ENCODE measurements at places on chromosomes 3 and 15. TPM values are rescaled to one million over a fixed set of nuclear protein-coding genes. Genes with fewer than 3 reads are reported as not detected.

GRCh38 chr3:11556851-11557644 is 86.7 kb downstream of the VGLL4 start:
- H3K27me3 ChIP-seq, result no peaks in the 10 kb centered on the region
- H3K4me1 ChIP-seq, result peaks cover 63% of the 10 kb centered on the region
- H3K4me3 ChIP-seq, result no peak overlapping the region
- peak; percentile 76 for DNase-seq

- no peak for DNase-seq
- no peaks in the 10 kb centered on the region for H3K4me1 ChIP-seq
Measured at GRCh38 chr15:33994005-33994615, 25.8 kb downstream of the CHRM5 start.

DNA sequence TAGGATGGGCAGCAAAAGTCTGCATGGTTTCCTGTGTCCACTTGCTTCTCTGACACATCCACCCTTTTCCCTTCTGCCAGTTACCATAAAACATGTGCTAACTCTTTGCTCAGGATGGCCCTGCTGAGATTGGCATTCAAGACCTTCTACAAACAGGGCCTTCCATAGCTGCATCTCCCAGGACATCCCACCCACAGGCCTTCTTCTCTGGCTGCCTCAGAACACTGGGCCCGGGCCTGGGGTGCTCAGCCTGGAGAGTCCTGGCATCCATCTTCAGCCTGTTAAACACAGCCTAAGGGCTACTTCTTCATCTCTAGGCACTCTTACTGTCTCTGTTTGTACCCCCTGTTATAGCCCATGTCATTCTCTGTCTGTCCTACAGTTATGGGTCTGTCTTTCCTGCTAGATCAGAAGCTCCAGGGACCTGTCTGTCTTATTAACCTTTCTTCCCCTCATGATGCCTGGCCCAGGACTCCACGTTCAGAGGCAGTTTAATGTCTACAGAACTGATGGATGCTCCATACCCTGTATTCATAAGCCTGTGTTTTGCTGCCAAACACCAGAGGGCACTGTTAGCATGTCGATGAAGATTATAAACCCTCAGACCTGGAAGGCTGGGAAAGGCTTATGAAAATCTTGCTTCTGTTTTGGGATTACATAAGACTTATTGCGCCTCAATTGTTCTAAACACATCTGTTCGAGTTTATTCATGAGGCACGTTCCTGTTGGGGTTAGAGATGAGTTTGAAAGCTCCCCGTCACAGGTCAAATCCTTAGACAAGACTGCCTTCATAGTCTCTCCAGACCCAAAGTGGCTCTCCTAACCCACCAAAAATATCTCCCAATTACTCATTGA is 16.5 kb downstream of the SEMA3G start:
- peak; percentile 86 for DNase-seq
- no peaks in the 10 kb centered on the region for H3K27me3 ChIP-seq
- H3K4me1 ChIP-seq, result peaks cover 16% of the 10 kb centered on the region
- no peak overlapping the region for H3K4me3 ChIP-seq
- H3K36me3 ChIP-seq, result no peaks in the 10 kb centered on the region
- no peak overlapping the region for H3K27ac ChIP-seq

GRCh38 chr15:33384307-33384706 is 73.5 kb downstream of the RYR3 start:
- H3K27ac ChIP-seq, result no peak overlapping the region
- H3K4me3 ChIP-seq, result no peak overlapping the region
- DNase-seq, result no peak
- H3K4me1 ChIP-seq, result no peaks in the 10 kb centered on the region

- DNase-seq, result peak; percentile 53
- no peaks in the 10 kb centered on the region for H3K27me3 ChIP-seq
- H3K4me1 ChIP-seq, result peaks cover 8% of the 10 kb centered on the region
Measured at GRCh38 chr3:86969500-86970189, 21.3 kb downstream of the VGLL3 start.

DNA sequence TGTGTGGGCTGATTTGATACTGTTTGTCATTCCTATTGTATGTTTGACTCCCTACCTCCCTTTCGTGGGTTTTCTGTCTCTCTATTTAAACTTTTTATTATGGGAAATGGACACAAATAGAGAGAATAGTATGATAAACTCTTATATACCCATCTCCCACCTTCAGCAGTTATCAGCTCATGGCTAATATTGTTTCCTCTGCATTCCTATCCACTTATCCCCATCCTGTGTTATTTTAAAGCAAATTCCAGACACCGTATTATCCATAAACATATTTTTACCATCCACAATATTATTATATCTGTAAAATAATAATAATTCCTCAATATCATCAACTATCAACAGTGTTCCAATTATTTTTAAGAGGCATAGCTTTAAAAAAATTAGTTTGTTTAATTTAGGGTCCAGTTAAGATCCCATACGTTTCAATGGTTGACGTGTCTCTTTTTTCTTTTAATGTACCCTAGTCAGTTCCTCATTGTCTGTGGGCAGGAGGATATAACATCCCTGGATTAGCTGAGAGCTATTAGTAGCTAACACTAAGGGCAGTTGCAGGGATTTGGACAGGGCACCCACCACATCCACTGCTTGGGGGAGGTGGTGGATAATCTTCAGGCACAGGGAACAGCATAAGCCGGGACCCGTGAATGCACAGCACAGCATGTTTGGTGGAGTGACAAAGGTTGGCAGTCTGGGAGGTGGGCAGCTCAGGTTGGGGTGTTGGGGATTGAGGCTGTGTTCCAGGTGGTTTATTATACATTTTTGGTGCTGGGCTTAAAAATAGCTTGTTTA is 23.5 kb downstream of the PLCL2 start:
- DNase-seq, result no peak
- no peak overlapping the region for H3K4me3 ChIP-seq
- no peaks in the 10 kb centered on the region for H3K27me3 ChIP-seq
- H3K4me1 ChIP-seq, result peaks cover 11% of the 10 kb centered on the region
- H3K36me3 ChIP-seq, result no peaks in the 10 kb centered on the region

GRCh38 chr15:89533861-89534544 is 37.6 kb upstream of the RHCG start:
- no peak overlapping the region for H3K4me3 ChIP-seq
- H3K27me3 ChIP-seq, result no peaks in the 10 kb centered on the region
- H3K4me1 ChIP-seq, result no peaks in the 10 kb centered on the region
- no peaks in the 10 kb centered on the region for H3K36me3 ChIP-seq
- DNase-seq, result no peak

GRCh38 chr3:170724599-170725280 is 138.9 kb upstream of the SLC7A14 start:
- no peaks in the 10 kb centered on the region for H3K27me3 ChIP-seq
- peak; percentile 44 for DNase-seq
- no peak overlapping the region for H3K4me3 ChIP-seq
- no peaks in the 10 kb centered on the region for H3K36me3 ChIP-seq

DNA sequence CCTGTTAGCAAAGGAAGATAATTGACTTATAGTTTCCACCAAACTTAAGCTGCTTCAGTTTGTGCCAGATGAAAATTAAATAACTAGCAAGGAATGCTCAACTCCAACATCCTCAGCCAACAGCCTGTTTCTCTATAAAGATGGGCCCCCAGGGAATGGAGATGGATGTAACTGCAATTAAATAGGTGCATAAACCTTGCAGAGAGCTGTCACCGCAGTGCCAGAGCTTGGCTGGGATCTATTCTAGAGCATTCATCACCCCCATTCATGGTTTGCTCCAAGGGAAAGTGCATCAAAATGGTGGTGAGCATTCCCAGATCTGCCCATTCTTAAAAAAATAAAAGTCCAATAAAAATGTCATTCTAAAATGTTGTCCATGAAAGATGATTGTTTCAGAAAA is 19.7 kb upstream of the RORA start:
- no peaks in the 10 kb centered on the region for H3K27me3 ChIP-seq
- no peak for DNase-seq
- H3K4me1 ChIP-seq, result no peaks in the 10 kb centered on the region
- H3K36me3 ChIP-seq, result no peaks in the 10 kb centered on the region

GRCh38 chr3:175267121-175267531 is 408.0 kb downstream of the NAALADL2 start:
- no peaks in the 10 kb centered on the region for H3K27me3 ChIP-seq
- H3K27ac ChIP-seq, result no peak overlapping the region
- no peaks in the 10 kb centered on the region for H3K4me1 ChIP-seq
- no peak overlapping the region for H3K4me3 ChIP-seq

GRCh38 chr15:91291673-91292072 is 191.6 kb downstream of the SV2B start:
- H3K36me3 ChIP-seq, result no peaks in the 10 kb centered on the region
- no peaks in the 10 kb centered on the region for H3K27me3 ChIP-seq
- H3K4me3 ChIP-seq, result no peak overlapping the region
- H3K27ac ChIP-seq, result no peak overlapping the region
- peak; percentile 54 for DNase-seq
- peaks cover 12% of the 10 kb centered on the region for H3K4me1 ChIP-seq

DNA sequence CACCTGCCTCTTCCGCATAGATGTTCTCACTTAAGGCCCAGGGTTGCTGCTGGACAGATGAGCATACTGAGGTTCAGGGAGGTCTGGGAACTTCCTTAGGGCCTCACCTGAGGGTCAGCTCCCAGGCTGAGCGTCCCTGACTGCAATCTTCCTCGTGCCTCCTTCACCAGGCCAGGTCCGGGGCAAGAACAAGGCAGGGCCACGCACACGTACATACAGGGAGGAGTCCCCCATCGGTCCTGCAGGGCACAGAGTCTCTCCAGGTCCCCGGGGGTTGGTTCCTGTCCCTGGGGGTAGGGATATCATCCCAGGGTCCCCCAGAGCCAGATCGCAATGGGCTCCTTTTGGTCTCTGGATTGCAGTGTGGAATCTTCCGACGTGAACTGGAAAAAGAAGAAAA is 130.1 kb downstream of the LRRK1 start:
- H3K27ac ChIP-seq, result no peak overlapping the region
- no peaks in the 10 kb centered on the region for H3K36me3 ChIP-seq
- H3K4me3 ChIP-seq, result no peak overlapping the region
- DNase-seq, result no peak

GRCh38 chr3:162391301-162391700 is 894.7 kb downstream of the OTOL1 start:
- H3K27ac ChIP-seq, result no peak overlapping the region
- no peaks in the 10 kb centered on the region for H3K36me3 ChIP-seq
- no peak for DNase-seq
- no peaks in the 10 kb centered on the region for H3K27me3 ChIP-seq
- no peaks in the 10 kb centered on the region for H3K4me1 ChIP-seq

DNA sequence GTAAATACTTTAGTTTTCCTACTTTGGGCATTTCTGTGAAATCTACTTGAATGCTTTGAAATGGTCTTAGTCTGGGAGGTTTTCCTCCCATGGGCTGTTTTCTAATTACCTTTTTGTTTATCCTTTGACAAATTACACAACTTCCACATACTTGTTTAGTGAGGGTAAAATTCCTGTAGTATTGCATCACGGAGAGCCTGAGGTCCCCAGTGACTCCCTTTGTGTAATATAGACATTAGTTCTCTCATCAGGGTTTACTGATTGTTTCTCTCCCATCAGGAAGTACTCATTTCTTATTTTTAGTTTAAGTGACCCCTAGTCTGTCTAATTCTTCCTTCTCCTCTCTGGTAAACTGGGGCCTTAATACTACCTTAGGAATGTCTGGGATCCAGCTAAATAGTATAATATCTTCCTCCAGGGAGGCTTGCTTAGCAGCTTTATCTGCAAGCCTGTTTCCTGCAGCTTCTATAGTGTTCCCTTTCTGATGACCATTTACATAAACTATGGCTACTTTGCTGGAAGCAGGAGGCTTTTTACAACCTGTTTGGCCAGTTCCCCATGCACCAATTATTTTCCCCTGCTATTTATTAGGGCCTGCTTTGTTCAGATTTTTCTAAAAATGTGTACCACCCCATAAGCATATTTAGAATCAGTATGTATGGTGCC is 87.2 kb upstream of the XCR1 start:
- no peak overlapping the region for H3K4me3 ChIP-seq
- H3K27ac ChIP-seq, result no peak overlapping the region
- no peaks in the 10 kb centered on the region for H3K36me3 ChIP-seq
- no peaks in the 10 kb centered on the region for H3K27me3 ChIP-seq
- no peak for DNase-seq
- no peaks in the 10 kb centered on the region for H3K4me1 ChIP-seq

GRCh38 chr3:197331131-197331530 is 32.7 kb upstream of the DLG1 start:
- no peaks in the 10 kb centered on the region for H3K36me3 ChIP-seq
- no peak for DNase-seq
- no peaks in the 10 kb centered on the region for H3K27me3 ChIP-seq
- H3K27ac ChIP-seq, result no peak overlapping the region
- H3K4me1 ChIP-seq, result no peaks in the 10 kb centered on the region

GRCh38 chr3:73449774-73450173 is 175.0 kb downstream of the PDZRN3 start:
- H3K27me3 ChIP-seq, result no peaks in the 10 kb centered on the region
- H3K4me3 ChIP-seq, result no peak overlapping the region
- H3K36me3 ChIP-seq, result no peaks in the 10 kb centered on the region
- no peak overlapping the region for H3K27ac ChIP-seq
- DNase-seq, result no peak

- H3K4me3 ChIP-seq, result no peak overlapping the region
- H3K27ac ChIP-seq, result no peak overlapping the region
- peaks cover 4% of the 10 kb centered on the region for H3K4me1 ChIP-seq
- DNase-seq, result no peak
- no peaks in the 10 kb centered on the region for H3K36me3 ChIP-seq
Measured at GRCh38 chr15:78167227-78167888, 18.2 kb downstream of the IDH3A start.

DNA sequence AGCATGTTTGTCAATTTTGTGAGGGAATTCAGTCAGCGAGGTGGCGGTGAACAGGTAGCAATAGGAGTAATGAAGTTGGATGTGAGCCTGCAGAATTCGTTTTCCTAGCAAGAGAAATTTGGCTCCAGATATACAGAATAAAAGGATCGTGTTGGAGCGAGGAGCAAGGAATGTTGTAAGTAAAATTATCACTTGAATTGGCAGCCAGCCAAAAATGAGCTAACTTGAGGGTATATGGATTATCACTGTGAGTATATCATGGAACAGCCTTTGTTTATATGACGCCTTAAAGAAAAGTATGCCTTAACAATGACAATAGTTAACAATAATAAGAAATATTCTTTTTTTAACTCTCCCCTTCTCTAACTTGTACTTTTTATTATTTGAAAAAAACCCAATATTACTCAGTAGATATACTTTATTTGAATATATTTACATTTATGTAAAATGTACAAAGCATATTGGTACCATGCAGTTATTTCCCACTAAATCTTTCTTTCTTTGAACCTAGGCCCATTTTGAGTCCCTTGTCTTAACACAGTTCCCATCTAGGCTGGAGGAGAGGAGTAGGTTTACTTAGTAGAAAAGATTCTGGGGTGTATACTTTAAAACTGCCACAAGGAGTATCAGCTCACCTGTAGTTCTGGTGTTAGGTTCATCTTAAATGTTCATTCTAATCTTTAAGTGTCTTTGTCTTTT is 29.3 kb downstream of the EPHA6 start:
- no peak for DNase-seq
- H3K27me3 ChIP-seq, result no peaks in the 10 kb centered on the region
- no peak overlapping the region for H3K4me3 ChIP-seq

Gene UBA7
- 34.0 TPM for total RNA-seq

Gene DZIP1L
- total RNA-seq, result 22.1 TPM

Gene NMD3
- 30.5 TPM for total RNA-seq

Gene CHRNA5
- total RNA-seq, result 4.4 TPM

Gene IL5RA
- 0.87 TPM for total RNA-seq

Gene ISLR
- 24.0 TPM for total RNA-seq

Gene AMIGO3
- total RNA-seq, result 8.8 TPM
